ENCODE measurements at places on chromosomes 12 and 14. TPM values are rescaled to one million over a fixed set of nuclear protein-coding genes. Genes with fewer than 3 reads are reported as not detected.

LMO3 gene
- not detected for polyA plus RNA-seq

TGM1 gene
- polyA plus RNA-seq: not detected

DNA sequence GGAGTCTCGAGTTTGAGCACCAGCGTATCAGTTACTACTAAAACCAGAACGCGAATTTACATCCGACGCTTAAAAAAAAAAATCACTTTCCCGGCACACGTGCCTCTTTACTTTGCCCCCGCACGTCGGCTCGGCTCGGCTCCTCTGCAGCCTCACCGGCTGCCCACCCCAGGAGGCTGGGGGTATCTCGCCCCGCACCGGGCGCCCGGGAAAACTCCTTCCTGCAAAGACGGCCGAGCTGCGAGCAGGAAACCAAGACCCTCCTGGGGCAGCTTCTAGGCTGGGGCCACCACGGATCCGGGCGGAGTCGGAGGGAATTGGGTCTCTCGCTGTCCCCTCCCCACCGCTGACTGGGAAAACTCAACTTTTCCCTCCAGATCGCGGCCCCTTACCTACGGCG is 610 bp downstream of the VSIG10 start:
- peaks cover 10% of the 10 kb centered on the region for H3K4me1 ChIP-seq
- DNase-seq: no peak
- H3K36me3 ChIP-seq: no peaks in the 10 kb centered on the region

C1QL4 gene
- not detected for polyA plus RNA-seq

DNA sequence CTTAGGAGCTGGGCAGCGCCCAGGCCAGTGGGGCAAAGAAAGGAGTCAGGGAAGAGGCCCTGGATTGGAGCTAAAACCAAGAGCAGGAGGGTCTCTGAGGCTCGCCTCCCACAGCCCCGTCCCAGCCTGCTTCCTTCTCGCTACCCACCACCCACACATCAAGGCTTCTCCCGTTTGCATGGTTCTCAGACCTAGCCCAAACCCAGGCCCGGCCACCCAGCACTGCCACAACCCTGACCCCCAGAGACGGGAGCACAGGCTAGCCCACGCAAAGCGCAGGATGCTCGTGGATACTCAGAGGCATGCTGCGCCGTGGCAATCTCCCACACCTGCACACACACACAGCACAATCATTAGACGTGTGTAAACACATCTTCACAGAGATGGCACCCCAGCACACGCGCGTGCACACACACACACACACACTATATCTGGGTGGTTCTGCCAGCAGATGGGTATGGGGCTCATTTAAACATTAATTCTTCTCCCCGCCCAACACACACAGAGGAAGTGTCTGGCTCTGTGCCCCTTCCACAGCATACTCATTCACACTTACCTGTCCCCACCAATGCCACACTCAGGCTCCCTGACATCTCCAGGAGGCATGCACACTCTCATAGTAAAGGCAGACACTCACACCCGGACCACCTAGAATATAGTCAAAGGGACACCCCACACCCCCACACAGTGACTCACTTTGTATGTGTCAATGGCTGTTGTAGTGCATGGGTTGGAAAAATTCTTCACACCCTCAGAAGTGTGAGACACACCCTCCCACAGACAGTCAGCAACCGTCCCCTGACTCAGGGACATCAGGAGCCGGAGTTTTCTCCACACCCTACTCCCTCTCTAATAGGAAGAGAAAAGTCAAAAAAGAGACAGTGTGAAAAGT is 1.1 kb downstream of the CARMIL3 start:
- H3K4me3 ChIP-seq: peak overlapping the region; percentile 71
- peaks cover 30% of the 10 kb centered on the region for H3K27me3 ChIP-seq
- H3K4me1 ChIP-seq: peaks cover 46% of the 10 kb centered on the region
- DNase-seq: no peak
- no peak overlapping the region for H3K27ac ChIP-seq
- no peaks in the 10 kb centered on the region for H3K36me3 ChIP-seq

- H3K27me3 ChIP-seq: no peaks in the 10 kb centered on the region
- H3K4me3 ChIP-seq: no peak overlapping the region
- no peak overlapping the region for H3K27ac ChIP-seq
- DNase-seq: no peak
- H3K4me1 ChIP-seq: no peaks in the 10 kb centered on the region
These were observed 385.4 kb upstream of the TMEM132C start for GRCh38 chr12:127881371-127882140.

- H3K27me3 ChIP-seq: peaks cover 23% of the 10 kb centered on the region
- H3K36me3 ChIP-seq: no peaks in the 10 kb centered on the region
- DNase-seq: no peak
- no peak overlapping the region for H3K27ac ChIP-seq
- H3K4me3 ChIP-seq: no peak overlapping the region
These were observed 13.4 kb downstream of the ST8SIA1 start for GRCh38 chr12:22321018-22321605.

DNA sequence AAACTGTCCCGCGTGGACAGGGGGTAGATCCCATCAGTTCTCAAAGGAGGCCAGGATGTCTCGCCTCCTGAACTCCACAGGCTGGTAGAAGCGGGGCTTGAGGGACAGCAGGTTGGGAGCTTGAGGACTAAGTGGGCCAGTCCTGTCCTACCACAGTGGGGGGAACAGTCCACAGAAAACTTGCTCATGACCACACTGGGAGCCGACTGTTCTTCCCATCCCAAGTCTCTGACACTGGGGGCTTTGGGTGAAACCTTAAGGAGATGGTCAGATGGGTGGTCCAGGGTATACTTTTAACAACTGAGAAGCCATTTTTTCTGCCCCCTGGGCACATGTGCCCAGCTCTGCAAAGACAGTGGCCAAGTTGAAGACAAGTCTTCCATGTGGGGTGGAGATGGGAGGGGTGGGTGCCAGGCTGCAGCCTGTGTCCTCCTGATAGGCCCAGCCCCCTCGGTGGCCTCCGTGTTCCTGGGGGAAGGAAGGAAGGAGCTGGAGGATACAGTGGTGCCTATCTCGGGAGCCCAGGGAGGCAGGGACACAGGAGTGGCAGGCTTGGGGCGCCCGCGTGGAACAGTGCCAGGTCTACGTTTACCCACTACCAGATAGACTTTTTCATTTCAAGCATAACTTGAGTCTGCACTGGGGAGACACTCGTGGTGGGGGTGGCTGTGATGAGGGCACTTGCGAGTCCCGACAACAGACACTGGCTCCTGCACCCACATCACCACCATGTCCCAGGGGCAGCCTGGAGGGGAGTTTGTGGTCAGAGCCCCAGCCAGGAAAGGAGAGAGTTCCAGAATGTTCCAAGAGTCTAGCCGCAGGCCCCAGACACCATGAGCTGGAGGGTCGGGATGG is 14.7 kb downstream of the RHOF start:
- H3K27ac ChIP-seq: peak overlapping the region; percentile 82
- H3K4me3 ChIP-seq: no peak overlapping the region
- peaks cover 47% of the 10 kb centered on the region for H3K4me1 ChIP-seq
- H3K27me3 ChIP-seq: no peaks in the 10 kb centered on the region
- H3K36me3 ChIP-seq: peaks cover 3% of the 10 kb centered on the region

KRT82 gene
- not detected for polyA plus RNA-seq

DNA sequence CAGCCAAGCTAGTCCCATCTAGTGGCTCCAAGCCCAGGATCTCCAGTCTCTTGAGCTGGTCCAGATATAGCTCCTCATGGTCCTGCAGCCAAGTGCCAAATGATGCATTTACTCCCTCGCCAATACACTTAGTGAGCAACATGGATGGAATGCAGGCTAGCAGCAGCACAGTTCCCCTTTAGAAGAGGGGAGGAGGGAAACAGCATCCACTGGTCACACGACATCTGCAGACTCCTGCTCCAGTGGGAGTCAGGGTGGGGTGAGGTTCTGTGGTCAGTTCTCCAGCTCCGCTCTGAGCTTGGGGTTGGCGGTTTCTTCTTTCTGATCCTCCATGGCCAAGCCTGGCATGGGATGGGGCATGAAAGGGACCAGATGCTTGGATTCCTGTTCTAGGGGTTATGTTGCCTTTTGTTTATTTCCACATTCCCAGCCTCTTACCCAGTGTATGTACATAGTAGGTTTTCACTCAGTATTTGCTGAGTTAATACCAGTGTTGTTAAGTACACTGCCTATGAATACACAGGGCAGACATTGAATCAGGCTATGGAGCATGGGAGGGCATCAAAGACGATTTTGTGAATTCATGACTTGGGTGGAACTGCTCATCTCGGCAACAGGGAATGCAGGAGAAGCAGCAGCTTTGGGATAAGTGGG is 57.3 kb downstream of the GALNT16 start:
- H3K4me3 ChIP-seq: no peak overlapping the region
- H3K27me3 ChIP-seq: no peaks in the 10 kb centered on the region
- no peak overlapping the region for H3K27ac ChIP-seq
- no peaks in the 10 kb centered on the region for H3K36me3 ChIP-seq
- peaks cover 18% of the 10 kb centered on the region for H3K4me1 ChIP-seq

GRCh38 chr12:66365718-66366490 is 63.6 kb downstream of the HELB start:
- H3K4me3 ChIP-seq: no peak overlapping the region
- H3K27ac ChIP-seq: no peak overlapping the region
- no peaks in the 10 kb centered on the region for H3K4me1 ChIP-seq
- no peak for DNase-seq
- no peaks in the 10 kb centered on the region for H3K27me3 ChIP-seq

HOXC12 gene
- not detected for polyA plus RNA-seq

NELL2 gene
- 0.86 TPM for polyA plus RNA-seq

- no peak overlapping the region for H3K27ac ChIP-seq
- peaks cover 46% of the 10 kb centered on the region for H3K27me3 ChIP-seq
- peaks cover 3% of the 10 kb centered on the region for H3K4me1 ChIP-seq
- DNase-seq: no peak
- no peaks in the 10 kb centered on the region for H3K36me3 ChIP-seq
These were observed 7.6 kb downstream of the KIF26A start for GRCh38 chr14:104145826-104146601.

DNA sequence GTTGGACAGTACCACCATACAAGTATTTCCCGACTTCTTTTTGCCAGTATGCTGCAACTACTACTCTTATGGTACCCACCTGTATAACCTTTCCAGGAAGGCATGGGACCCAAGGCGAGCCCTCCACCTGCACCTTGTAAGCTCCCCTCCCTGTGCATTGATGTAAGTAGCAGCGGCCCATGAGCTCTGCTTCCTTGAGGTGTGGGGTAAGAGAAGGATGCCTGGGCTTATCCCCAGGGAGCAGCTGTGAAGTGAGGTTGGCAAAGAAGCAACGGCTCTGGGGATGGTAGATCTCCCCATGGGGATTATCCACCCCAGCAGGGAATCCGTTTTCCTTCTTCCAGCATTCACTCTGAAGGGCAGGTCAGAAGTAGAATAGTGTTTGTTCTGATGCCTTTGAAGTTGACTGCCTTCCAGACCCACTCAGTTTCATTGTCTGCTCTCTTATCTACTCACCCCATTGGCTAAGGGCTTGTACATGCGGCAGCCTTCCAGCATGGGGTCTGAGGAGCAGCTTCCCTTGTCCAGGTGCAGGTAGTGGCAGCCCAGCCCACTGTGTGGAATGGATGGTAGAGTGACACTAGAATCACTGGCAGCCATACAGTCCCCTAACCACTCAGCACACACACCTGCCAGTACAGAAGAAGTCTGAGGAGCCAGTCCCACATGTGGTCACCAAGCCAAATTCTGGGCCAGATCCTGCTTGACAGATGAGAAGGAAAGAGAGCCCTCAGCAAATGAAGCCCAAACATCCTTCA is 3.4 kb downstream of the CIROP start:
- peaks cover 15% of the 10 kb centered on the region for H3K4me1 ChIP-seq
- no peak for DNase-seq
- no peaks in the 10 kb centered on the region for H3K36me3 ChIP-seq
- no peak overlapping the region for H3K27ac ChIP-seq

- H3K27me3 ChIP-seq: peaks cover 51% of the 10 kb centered on the region
- DNase-seq: no peak
- H3K4me1 ChIP-seq: peaks cover 43% of the 10 kb centered on the region
- H3K4me3 ChIP-seq: peak overlapping the region; percentile 68
These were observed 1.3 kb upstream of the ARHGEF25 start for GRCh38 chr12:57609781-57610553.

GRCh38 chr14:23601845-23602180 is 23.2 kb upstream of the JPH4 start:
- H3K4me1 ChIP-seq: no peaks in the 10 kb centered on the region
- H3K27me3 ChIP-seq: peaks cover 30% of the 10 kb centered on the region
- H3K36me3 ChIP-seq: peaks cover 15% of the 10 kb centered on the region
- DNase-seq: no peak

DNA sequence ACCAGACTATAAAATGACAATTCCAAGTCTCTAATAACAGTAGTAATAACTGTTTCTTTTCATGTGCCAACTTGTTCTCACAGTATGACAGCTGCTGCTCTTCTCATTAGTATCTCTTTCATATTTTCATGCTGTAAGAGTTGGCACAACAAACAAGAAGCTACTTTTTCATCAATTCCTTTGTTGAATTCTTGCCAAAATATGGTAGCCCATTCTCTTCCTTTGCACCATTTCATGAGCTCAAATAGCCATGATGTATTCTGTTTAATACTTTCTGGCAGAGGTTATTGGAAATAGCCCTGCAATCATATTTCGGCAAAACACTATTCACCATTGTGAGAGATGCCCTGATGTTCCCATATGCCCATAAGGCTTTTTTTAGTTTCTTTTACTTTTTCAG is 1100.7 kb downstream of the TRHDE start:
- no peaks in the 10 kb centered on the region for H3K4me1 ChIP-seq
- DNase-seq: no peak
- no peaks in the 10 kb centered on the region for H3K36me3 ChIP-seq
- no peaks in the 10 kb centered on the region for H3K27me3 ChIP-seq
- no peak overlapping the region for H3K27ac ChIP-seq
- H3K4me3 ChIP-seq: no peak overlapping the region

DNA sequence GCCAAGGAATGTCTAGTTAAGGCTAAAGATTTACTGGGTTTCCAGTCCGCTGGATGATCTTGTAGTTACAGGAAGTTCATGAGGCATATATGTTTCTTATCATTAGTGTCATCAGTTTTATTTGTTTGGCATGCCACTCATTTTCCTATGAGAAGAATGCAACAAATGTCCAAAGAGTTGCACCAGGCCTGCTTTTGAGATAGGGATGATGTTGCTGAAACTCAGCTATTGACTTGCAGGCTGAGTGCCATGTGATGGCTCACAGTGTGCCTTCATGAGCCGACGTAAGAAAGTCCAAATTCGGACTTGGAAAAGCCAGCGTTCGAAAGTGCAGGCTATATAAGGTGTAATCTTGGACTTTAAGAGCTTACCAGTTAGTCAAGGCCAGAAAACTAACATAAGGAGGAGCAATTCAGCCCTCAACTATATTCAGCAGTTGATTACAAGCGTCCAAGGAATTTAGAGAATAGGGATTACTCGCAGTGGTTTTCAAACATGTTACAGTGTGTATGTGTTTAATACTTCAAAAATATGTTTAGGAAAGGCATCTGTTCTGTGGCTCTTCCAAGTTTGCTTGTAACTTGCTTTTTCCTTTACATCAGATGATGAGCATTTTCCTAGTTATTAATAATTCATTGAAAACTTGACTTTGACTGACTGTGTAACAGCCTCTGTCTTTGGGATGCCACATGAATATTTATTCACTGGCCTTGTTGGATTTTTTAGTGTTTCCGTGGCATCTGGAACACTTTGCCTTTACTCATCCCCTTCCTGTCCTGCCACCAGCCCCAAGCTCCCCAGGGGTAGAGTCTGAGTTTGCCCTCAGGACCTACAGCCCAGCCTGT is 101.3 kb downstream of the LGMN start:
- peak overlapping the region; percentile 30 for H3K4me3 ChIP-seq
- peaks cover 6% of the 10 kb centered on the region for H3K36me3 ChIP-seq
- H3K27ac ChIP-seq: peak overlapping the region; percentile 44
- H3K4me1 ChIP-seq: peaks cover 68% of the 10 kb centered on the region

PLEKHD1 gene
- 0.07 TPM for polyA plus RNA-seq

Data from naive B cell (primary cell).